Activated naive CD4-positive, alpha-beta T cell treated with Interleukin-2 at 50 U/mL for 16 hours (primary cell): ENCODE measurements at places on chromosomes 5 and 9.

DNA sequence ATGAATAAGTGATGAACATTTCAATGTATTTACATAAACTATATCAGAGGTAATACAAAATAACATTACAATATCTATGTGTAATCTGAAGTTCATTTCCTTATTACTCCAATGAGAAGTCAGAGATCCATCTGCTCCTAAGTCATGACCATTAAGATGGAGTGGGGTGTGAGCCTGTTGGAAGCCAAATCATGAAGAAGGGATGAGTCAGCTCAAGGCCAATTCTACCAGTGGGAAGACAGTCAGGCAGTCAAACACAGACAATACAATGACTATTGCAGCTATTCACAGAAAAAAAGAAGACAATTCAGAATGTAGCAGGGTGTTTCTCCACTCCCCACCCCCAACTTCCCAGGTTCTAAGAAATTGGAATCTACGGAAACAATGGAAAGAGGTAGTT is 155.0 kb downstream of the NFIB start:
- no peak for DNase-seq

DNA sequence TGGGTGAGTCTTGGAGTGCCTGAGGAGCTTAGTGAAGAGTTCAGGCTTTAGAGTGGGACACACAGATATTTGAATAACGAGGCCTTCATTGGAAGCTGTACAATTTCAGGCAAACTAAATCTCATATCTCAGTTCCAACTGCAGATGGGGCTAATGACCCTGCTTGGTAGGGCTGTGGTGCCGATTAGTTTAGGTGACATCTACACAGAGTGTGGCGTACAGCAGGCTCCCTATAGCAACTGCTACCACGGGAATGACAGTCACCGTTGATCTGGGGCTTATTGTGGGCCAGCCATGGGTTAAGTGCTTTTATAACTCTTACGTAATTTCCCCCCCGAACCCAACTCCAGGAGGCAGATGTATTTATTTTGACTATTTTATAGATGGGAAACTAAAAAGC is 70.8 kb downstream of the FAT2 start:
- no peak for DNase-seq

- DNase-seq = no peak
Measured at GRCh38 chr9:77020413-77021290, 1.2 kb downstream of the FOXB2 start.

DNA sequence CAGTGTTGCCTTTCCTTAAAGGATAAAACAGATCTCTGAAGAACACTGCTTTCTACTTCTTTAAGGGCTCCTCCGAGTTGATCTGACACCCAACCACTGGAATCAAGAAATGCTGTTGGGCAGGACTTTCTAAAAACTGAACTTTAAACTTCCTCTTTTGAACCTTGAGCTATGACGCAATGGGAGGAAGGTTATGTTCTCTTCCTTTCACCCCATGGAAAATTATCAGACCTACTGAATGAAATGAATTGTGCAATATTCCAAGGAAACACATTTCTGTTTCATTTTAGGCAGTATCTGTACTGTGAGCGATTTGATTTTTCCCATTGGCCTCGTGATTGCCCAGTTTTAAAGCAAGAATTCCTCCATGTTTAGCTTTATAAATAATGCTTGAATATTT is 206.0 kb upstream of the PRR16 start:
- no peak for DNase-seq

GRCh38 chr9:33852216-33852826 is 35.4 kb downstream of the UBE2R2 start:
- DNase-seq = peak; percentile 54

- DNase-seq = no peak
Measured at GRCh38 chr5:124867137-124867704, 120.8 kb upstream of the ZNF608 start.

DNA sequence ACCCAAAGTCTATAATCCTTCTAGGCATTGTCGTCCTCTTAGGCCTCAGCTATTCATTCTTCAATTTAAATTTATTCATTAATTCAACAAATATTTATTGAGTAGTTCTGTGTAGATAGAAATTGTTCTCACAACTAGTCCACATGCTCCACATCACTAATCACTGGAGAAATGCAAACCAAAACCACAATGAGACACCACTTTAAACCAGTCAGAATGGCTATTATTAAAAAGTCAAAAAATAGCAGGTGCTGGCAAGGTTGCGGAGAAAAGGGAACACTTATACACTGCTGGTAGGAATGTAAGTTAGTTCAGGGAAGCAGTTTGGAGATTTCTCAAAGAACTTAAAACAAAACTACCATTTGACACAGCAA is 51.1 kb upstream of the TNFSF15 start:
- DNase-seq = no peak

GRCh38 chr5:138932171-138932810 is 57.2 kb upstream of the LRRTM2 start:
- no peak for DNase-seq

- DNase-seq = no peak
Measured at GRCh38 chr9:81588148-81588871, 101.0 kb downstream of the TLE1 start.

DNA sequence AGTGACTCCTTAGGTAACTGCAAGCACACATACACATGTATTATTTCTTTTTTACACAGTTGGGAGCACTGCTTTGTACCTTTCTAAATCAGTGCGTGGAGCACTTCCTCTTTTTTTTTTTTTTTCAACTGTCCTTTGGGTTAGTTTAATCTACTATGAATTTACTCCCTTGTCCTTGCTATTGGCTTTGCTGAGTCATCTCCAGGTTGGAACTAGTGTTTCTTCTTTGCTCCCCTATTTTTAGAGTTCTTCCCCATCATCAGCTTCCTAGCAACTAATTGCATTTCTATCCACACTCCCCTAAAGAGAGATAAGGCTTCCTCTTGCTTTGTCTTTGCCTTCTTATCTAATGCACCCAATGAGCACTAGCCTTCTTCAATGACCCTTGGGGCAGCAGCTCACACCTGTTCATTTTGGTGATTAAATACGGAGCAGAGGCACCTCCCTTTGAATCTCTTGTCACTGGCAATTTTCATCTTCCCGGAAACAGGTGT is 24.3 kb downstream of the S100Z start:
- no peak for DNase-seq

- no peak for DNase-seq
Measured at GRCh38 chr5:178201221-178201926, 3.0 kb upstream of the HNRNPAB start.

DNA sequence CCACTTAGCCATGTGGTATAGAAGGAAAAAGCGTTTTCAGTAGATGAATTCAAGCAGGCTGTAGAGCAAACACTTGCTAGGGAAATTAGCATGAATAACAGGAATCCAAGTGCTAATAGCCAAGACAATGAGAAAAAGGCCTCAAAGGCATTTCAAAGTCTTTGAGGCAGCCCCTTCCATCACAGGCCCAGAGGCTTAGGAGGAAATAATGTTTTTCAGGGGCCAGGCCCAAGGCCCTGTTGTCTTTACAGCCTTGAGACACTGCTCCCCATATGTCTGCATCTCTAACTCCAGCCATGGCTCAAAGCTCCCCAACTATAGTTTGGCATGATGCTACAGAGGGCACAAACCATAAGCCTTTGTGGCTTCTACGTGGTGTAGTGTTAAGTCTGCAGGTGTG is 563.5 kb downstream of the TAF11L14 start:
- no peak for DNase-seq

DNA sequence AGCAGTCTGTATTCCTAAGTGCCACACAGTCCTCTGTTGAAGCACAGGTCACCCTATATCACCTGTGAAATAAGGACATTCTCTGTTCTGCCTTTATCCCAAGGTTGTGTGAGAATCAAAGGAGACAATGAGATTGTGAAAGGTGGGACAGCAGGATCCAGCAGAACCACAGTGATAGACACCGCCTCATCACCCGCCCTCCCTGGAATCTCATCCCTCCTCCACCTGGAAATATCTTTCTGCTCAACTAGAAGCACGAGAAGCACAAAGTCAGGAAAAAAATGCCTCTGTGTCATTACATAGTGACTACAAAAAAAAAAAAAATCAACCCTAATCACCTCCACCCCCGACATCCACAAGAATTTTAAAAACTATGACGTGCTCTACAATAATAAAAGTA is 32.3 kb downstream of the KLHL3 start:
- no peak for DNase-seq

GRCh38 chr5:152331718-152332117 is 73.4 kb downstream of the NMUR2 start:
- no peak for DNase-seq

DNA sequence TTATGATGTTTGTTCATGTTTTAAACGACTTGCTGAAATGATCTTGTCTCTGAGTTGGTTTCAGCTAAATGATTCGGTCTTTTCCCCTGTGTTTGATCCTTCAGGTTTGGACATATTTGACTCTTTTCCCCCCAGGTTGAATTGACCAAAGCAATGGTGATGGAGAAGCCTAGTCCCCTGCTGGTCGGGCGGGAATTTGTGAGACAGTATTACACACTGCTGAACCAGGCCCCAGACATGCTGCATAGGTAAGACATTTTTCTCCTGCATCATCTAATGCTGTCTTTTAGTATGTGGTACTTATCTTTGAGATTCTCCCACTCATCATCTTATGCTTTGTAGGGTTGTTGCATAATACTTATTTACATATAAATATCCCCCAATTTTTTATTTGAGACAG is 14.7 kb downstream of the G3BP1 start:
- DNase-seq = no peak

DNA sequence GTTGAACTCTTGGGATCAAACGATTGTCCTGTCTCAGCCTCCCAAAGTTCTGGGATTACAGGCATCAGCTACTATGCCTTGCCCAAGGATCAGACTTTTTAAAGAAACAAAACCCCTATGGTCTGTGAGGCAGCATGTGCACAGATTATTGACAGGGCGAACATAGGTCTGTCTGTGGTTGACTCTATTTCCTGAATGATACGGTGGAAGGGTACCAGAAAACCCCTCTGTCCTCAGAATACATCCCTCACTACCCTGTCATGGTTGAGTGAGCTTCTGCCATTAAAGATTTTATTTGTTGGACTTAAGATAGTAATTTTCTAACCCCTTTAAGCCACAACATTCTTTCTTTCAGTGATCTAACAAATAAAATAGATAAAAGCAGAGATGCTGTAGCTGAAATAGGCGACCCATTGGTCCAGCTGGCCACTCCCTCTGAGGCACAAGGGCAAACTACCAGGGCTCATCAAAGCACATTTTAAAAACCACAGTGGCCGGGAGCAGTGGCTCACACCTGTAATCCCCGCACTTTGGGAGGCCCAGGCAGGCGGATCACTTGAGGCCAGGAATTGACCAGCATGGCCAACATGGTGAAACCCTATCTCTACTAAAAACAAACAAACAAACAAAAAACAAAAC is 84.9 kb upstream of the ANKRD55 start:
- no peak for DNase-seq

DNA sequence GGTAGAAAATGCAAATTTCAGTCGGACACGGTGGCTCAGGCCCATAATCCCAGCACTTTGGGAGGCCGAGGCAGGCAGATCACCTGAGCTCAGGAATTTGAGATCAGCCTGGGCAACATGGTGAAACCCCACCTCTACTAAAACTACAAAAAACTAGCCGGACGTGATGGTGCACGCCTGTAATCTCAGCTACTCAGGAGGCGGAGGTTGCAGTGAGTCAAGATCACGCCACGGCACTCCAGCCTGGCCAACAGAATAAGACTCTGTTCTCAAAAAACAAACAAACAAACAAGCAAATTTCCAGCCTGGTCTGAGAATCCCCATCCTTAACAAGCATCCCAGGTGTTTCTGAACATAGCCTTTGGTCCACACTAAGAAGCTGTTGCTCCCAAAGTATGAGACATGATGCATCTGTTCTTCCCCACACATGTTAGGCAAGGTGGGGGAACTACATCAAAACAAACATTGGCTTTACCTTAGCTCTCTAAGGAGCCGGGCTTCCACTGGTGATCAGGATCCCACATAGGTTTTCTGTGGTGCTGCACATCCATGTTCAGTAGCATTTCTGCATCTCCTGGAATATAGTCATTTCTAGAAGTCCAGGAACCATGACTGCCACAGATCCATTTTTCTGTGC is 92.5 kb upstream of the DMRT1 start:
- no peak for DNase-seq

GRCh38 chr5:28710360-28710759 is 1672.0 kb upstream of the CDH9 start:
- no peak for DNase-seq

- DNase-seq = no peak
Measured at GRCh38 chr9:138105123-138105415, 227.5 kb downstream of the CACNA1B start.

- no peak for DNase-seq
Measured at GRCh38 chr5:124279146-124279876, 467.1 kb downstream of the ZNF608 start.

GRCh38 chr5:958701-959571 is 49.7 kb upstream of the NKD2 start:
- no peak for DNase-seq

GRCh38 chr9:88180081-88180765 is 41.9 kb upstream of the SPATA31C2 start:
- DNase-seq = no peak

DNA sequence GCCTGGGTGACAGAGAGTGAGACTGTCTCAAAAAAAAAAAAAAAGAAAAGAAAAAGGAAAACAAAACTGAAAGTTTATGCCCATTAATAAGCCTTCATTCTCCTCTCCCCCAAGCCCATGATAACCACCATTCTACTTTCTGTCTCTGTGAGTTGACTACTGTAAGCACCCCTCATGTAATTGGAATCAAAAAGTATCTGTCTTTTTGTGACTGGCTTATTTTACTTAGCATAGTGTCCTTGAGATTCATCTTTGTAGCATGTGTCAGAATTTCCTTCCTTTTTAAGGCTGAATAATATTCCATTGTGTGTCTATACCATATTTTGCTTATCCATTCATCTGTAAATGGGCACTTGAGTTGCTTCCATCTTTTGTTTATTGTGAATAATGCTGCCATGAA is 14.0 kb upstream of the TMEM171 start:
- no peak for DNase-seq

DNA sequence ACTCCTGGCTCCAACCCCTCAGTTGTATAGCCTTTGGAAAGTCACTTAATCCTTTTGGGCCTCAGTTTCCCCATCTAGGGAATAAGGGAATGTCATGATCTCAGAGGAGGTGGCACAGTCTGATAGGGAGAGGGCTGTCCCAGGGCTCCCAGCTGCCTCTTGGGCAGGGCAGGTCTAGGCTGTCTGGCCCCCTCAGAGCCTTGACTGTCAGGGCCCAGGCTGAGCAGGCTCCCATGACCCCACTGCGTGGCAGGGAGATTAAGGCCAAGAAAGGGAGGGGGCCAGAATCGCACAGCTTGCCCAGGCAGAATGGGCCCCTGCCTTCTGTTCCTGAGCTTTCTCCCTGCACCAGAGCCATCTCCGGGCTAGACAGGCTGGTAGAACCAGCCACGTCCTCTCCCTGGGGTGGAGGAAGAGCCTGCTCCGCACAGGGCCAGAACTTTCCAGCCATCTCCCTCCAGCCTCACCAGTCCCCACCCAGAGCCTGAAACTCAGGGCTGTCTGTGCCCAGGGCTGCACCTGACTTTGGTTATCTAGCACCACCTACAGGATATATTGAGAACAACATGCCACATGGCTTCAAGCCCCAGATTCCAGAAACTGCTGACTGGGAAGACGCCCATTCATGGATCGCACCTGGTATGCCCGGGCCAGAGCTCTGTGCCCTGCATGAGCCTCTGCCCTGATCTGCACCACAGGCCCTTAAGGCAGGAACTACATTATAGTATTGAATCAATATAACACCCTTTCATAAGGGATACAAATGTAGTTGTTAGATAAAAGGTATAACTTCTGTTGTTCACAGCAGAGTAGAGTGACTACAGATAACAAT is 32.1 kb downstream of the NAIF1 start:
- peak; percentile 63 for DNase-seq
